ENCODE measurements at places on chromosomes 13 and 19.

GRCh38 chr19:45791744-45792469, 738 bp downstream of the DMWD start:
- no peak for DNase-seq

DNA sequence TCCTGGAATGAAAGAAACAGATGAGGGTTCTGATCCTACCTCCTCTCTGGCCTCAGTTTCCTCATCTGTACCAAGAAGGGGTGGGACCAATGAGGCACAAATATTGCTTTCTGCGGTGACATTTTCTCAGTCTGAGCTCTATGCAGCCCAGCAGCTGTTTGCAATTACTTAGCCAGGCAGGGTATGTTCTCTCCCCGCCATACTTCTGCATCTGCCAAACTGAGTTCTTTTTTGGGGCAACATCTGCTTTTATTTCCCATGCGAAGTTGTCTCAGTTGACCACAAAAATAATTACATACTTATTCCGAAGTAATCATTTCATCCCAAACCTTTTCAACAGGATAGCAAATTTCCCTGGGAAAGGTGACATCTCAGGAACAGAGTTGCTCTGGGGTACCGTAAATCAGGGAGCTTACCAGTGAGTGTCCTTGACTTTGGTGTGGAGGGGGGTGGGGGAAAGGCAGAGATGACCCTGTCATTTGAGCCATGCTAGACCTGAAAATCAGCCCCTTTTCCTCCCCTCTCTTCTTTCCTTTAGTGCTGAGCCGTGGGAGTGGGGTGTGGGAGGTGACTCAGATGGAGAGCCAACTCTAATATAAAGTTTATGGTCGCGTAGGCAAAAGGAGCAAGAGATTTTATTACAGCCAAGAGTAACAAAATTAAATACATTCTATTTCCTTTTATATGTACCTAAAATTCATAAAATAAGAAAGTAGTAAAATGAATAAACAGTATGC, 165.7 kb upstream of the KL start:
- DNase-seq = no peak

DNA sequence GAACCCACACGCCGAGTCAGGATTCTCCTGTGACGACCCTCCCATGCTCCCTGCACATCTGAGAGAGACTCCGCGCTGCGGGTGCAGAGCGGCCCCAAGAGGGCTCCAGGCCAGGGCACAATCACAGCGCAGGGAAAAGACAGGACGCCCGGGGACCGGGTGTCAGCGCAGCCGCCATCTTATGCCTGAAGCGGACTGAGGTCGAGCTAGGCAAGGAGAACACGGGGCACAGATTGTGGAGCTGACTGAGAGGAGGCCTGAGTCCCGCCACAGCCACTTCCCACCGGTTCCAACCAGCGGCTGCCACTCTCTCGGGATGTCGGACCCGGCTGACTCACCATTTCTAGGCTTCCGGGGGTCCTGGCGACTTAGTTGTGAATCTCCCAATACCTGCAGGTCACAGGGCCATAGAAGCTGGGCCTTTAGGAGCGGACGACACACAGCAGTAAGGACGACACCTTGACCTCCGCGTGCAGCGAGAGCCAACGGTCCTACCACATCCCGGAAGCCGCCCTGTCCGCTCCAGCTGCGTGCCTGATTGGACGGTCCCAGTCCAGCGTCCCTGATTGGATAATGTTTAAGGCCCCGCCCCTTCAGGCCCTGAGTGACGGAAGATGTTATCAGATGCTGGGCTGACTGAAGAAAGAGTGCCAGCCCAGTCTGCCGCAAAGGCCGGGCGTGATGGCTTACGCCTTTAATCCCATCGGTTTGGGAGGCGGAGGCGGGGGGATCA, at the start of gene ZNF728:
ZNF728 (minus strand) TSS at position 487 of the 733 bp plus-strand sequence; CDS start at position 341, 146 bp downstream.
- no peak for DNase-seq

- no peak for DNase-seq
Measured at GRCh38 chr13:28582225-28582891, 76.6 kb upstream of the POMP start.

GRCh38 chr19:56087647-56088496, 33.2 kb downstream of the ZNF787 start:
- DNase-seq = no peak
